Fibroblast of mammary gland (primary cell): ENCODE measurements at places on chromosomes 1 and 21.
A peak's percentile ranks its signal among the peaks of the same experiment; 100 is the strongest.

GRCh38 chr1:22281521-22282363 is 138.8 kb upstream of the WNT4 start:
- no peak for DNase-seq

GRCh38 chr1:14377386-14377785 is 221.1 kb upstream of the KAZN start:
- DNase-seq, result peak; percentile 59

- DNase-seq, result no peak
Measured at GRCh38 chr1:104906141-104906540, 1156.4 kb downstream of the AMY1C start.

DNA sequence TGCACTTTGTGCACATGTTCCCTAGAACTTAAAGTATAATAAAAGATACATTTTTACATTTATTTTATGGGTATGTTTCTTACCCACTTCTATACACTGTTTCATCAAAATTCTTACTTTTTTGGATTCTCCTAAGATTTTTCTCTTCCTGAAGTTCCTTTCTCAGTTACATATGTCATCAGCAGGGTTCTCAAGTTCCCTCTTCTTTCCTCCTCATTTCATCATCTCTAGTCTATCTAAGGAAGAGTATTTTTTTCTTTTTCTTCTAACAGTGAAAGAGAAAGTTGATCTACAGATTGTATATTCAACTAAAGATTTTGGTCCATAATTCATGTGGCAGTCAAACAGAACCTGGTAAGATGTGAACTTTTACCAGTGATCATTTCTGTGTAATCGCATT is 41.2 kb upstream of the CYYR1 start:
- no peak for DNase-seq

GRCh38 chr1:45136984-45137383 is 69.4 kb downstream of the ZSWIM5 start:
- DNase-seq, result no peak

GRCh38 chr1:147751346-147751745 is 9.1 kb downstream of the GJA5 start:
- no peak for DNase-seq

DNA sequence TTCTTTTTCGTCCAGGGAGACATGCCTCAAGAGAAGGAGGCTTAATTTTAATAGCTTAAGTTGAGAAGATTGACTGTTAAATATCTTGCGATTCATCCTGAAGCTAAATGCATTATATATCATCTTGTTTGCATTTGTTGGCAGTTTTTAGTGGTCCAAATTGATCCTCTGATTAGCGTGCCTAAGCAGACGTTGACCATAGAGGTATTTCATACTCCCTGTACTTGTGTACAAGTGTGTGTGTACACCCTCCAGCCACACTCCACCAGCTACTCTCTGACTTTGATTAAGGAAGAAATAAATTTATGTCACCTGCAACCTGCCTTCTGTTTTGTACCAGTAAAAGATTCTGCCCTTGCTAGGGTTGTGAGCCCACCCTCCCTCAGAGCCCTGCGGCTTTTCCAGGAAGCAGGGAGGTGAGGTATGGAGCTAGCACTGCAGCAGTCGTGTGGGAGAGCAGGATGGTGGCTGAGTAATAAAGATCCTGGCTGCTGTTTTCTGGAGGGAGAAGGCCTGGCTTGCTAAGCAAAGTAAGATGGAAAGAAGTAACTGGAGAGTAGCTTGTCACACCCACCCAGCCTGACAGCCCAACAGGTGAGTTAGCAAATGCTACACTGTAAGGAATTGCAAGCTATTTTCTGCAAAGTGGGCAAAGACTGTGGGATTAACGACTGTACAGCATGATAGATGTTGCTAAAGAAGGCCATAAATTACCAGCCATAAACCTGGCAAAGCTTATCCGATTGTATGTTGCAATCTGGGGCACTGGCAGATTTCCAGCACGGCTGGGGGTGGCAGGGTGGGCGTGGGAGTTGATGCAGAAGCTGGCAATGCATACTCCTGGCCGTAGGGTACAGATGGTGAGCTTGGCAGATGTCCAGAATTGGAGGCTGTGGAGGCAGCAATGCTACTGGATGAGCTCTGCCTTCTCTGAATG is 170.2 kb downstream of the TNR start:
- no peak for DNase-seq

GRCh38 chr1:30733493-30733892 is 10.1 kb upstream of the MATN1 start:
- no peak for DNase-seq

- no peak for DNase-seq
Measured at GRCh38 chr1:40044110-40044509, 3.6 kb downstream of the CAP1 start.

GRCh38 chr1:54623216-54624007 is at the start of gene FAM151A:
FAM151A (minus strand) TSS chr1:54623525; CDS start chr1:54623395, 130 bp downstream.
- no peak for DNase-seq

- no peak for DNase-seq
Measured at GRCh38 chr1:234231061-234231892, 142.0 kb upstream of the COA6 start.

DNA sequence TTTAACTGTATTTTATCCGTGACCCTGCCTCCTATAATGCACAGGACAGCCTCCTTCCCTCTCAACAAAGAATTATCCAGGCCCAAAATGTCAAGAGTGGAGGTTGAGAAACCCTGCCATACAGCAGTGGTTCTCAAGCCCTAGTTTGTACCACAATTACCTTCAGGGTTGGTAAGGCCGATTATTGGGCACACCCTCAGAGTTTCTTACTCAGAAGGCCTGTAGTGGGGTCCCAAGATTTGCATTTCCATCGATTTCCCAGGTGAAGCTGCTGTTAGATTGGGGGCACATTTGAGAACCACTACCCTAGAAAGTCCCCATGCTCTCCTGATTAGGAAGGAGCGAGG is 400 bp upstream of the PGBD2 start:
- DNase-seq, result no peak

- no peak for DNase-seq
Measured at GRCh38 chr1:167022384-167022783, 33.3 kb downstream of the MAEL start.

- peak; percentile 92 for DNase-seq
Measured at GRCh38 chr1:31605908-31606427, 11.5 kb upstream of the HCRTR1 start.

DNA sequence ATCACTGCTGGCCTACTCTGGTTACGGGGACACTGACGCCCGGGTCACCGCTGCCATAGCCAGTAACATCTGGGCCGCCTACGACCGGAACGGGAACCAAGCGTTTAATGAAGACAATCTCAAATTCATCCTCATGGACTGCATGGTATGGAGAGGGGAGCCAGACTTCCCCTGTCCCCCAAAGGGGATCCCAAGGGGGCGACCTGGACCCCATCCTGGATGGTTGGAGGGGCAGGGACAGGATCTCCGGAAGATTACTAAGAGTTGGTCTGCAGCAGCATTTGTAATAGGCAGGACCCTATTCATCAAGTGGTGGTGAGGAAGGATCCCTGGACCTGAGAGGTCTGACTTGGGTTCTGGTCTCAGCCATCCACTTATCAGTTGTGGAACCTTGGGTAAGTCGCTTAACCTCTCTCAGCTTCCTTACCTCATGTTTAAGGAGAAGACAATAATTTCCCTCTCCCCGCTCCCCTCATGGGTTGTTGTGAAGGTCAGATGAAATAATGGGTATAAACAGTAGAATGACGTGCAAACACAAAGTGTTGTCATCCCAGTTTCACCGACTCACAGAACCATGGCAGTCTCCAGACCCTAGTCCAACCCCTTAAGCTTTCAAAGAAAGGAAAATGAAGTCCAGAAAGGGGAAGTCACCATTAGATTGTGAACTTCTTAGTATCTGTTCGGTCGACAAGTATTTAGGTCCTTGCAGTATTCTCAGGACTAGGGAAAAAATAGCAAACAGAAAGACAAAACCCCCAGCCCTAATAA is 883 bp downstream of the LAMTOR2 start:
- no peak for DNase-seq

DNA sequence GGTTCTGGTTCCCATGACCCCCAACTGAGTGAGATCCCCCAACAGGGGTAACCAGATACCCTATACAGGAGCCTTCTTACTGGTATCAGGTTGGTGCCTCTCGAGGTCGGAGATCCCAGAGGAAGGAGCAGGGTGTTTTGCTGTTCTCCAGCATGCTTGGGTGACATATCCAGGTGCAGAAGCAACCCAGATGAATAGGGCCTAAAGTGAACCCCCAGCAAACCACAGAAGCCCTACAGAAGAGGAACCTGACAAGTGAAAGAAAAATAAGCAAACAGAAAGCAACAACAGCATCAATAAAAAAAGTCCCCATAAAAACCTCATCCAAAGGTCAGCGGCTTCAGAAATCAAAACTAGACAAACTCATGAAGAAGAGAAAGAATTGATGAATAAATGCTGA is 633.4 kb upstream of the CXADR start:
- DNase-seq, result no peak

DNA sequence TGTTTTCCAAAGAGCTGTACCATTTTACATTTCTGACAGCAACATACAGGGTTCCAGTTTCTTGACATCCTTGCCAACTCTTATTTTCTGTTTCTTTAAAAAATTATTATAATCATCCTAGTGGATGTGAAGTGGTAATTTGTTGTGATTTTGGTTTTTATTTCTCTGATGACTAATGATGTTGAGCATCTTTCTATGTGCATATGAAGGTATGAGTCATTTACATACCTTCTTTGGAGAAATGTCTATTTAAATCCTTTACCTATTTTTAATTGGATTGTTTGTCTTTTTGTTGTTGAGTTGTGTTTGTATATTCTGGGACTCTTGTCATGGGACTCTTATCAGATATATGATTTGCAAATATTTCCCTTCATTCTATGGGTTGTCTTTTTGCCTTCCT is 20.8 kb upstream of the MPC2 start:
- DNase-seq, result peak; percentile 22

GRCh38 chr21:38898422-38899096 is 92.8 kb downstream of the ETS2 start:
- no peak for DNase-seq

- peak; percentile 87 for DNase-seq
Measured at GRCh38 chr1:230114237-230114651, 47.2 kb downstream of the GALNT2 start.

DNA sequence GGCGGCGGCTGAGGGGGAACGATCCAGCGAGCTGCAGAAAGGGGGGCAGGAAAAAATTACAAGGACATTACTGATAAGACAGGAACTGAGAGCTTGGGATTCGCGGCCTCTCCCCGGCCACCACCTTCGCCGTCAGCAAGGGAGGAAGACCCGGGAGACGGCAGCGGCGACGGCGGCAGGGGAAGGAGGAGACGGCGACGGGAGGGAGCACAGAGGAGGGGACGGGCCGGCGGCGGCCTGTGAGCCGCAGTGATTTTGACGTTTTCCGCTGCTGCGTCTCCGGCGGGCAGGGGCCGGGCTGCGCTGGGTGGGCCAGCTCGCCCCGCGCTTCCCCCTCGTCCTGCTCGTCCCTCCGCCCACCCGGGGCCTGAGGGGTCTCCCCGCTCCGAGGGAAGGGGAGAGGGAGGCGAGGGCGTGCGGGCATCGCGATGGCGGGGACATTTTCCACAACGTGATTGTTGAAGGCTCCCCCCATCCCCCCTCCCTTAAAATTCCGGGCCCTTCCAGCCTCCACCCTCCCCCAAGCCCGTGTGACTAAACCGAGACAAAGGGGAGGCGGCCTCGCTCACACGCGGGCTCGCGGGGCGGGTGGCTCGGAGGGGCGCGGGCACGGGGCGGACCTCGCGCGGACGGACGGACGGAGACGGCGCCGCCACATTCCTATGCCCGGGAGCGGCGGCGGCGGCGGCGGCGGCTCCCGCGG is 407 bp downstream of the CAMSAP2 start:
- DNase-seq, result peak; percentile 76

- DNase-seq, result peak; percentile 26
Measured at GRCh38 chr1:180571832-180572636, 13.3 kb downstream of the OVAAL start.

DNA sequence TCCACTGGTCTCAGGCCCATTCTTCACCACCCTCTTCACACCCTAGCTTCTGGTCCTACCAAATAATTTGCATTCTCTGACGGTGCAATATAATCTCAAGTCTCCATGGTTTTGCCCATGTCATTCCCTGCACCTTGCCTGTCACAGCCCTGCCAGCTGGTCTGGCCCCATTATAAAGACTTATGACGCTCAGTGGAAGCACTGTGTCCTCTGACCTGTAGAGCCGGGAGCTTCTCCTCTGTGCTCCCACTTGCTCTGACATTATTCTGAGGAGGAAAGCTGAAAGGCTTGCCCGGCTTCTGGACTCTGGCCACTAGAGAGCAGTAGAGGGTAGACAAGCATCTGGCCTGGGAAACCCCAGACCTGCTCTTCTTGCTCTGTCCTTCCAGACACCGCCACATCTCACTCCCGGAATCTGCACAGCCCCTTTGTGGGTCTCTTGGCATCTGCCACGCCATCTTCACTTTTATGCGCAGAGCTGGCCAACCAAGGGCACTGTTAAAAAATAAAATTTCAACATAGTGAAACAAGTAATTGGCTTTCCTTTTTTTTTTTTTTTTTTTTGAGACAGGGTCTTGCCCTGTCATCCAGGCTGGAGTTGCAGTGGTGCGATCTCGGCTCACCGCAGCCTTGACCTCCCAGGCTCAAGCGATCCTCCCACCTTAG is 44.4 kb downstream of the NENF start:
- peak; percentile 85 for DNase-seq

DNA sequence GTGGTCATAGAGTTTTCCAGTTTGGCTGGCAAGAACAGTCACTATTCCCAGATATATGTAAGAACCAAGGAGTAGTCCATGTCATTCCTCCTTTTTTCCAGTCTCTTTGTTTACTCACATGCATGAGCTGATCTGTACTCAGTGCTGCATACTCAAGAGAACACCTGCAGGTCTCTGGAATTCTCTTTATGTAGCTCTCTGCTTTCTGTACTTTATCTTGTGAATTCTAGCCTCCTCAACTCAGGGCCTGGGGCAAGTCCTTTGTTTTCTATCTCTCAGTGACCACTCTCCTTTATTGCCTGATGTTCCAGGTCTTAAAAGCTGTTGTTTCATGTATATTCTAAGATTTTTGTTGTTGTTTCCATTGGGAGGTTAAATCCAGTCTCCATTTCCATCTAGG is 478.9 kb downstream of the DPYD start:
- no peak for DNase-seq

DNA sequence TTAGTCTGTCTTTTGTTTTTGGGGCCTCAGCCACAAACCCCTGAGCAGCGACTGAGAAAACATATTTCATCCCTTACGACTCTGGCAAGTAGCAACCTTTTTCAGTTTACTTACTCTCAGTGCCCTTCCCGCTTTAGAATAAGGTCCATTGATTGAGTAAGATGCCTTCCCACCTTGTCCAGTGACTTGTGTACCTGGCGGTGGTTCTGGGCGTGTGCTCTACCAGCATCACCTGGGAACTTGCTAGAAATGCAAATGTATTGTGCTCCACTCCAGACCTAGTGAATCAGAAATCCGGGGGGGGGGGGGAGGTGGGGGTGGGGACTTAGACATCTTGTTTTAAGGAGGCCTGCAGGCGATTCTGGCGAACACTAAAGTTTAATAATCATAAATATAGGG is 72.1 kb downstream of the S1PR1 start:
- no peak for DNase-seq

- DNase-seq, result peak; percentile 59
Measured at GRCh38 chr1:88801575-88802208, 89.7 kb downstream of the GTF2B start.

GRCh38 chr1:38268226-38268625 is 221.6 kb upstream of the POU3F1 start:
- no peak for DNase-seq

GRCh38 chr1:160124705-160125478 is 9.3 kb downstream of the ATP1A2 start:
- peak; percentile 91 for DNase-seq

- DNase-seq, result no peak
Measured at GRCh38 chr1:239233626-239234025, 152.7 kb upstream of the CHRM3 start.
